Activated CD4-positive, alpha-beta T cell treated with anti-CD3 and anti-CD28 coated beads, Interleukin-2, amount 50 U/mL, for 16 hours (primary cell): ENCODE measurements at places on chromosomes 2 and 18.

- no peak for DNase-seq
These were observed 34.3 kb downstream of the MSH2 start for GRCh38 chr2:47437287-47437686.

DNA sequence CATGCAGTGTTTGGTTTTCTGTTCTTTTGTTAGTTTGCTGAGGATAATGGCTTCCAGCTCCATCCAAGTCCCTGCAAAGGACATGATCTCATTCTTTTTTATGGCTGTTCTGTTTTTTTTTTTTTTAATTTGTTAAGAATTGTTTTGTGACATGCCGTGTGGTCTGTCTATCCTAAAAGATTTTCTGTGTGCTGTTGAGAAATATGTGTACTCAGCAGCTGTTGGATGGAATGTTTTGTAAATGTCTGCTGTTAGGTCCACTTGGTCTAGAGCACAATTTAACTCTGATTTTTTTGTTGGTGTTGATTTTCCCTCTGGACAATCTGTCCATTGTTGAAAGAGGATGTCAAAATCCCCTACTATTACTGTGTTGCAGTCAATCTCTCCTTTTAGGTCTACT lies 80.4 kb upstream of the WDR75 start:
- no peak for DNase-seq

DNA sequence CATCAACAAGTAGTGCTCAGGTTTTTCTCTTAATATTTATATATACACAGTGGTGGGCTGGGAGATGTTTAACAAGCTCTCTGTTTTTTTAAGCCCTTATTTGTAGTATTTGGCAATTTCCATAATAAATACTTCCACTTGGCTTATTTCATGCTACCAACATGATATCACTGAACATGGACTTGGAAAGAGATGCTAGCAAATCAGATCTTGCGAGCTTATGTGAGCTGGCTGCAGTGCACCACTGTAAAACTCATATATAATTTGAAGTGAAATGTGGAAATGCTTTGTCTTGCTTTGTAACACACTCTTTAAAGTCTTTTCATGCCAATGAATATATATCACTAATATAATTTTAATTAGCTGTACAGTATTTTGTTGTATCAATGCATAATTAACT lies 155.7 kb downstream of the ALK start:
- DNase-seq: no peak

DNA sequence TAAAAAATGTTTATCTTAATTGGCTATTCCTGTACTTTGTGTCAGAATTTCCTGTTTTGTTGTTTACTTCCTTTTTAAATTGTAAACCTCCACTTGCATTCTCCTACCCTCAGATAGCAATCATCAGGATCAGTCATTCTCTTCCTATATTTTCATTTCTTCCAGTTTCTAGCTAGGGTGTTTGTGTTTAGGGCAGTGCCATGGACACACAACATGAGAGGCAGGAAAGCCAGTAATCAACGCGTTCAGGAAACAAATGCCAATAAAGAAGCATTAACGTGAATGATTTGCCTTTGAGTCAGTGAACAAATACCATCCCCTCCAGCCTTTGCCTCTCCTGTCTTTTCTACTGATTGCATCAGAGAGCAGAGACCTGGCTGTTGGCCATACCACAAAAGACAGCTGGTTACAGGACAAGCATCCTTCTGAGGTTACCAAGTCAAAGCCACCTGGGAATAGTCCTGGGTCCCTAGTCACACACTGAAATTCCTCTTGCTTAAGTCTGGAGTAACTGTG lies 56.7 kb upstream of the FHL2 start:
- no peak for DNase-seq

GRCh38 chr2:101738649-101739048 lies 41.1 kb downstream of the MAP4K4 start:
- DNase-seq: no peak

- DNase-seq: no peak
These were observed 112.0 kb upstream of the CD226 start for GRCh38 chr18:70059684-70060083.

- no peak for DNase-seq
These were observed at the start of gene GALNT5 for GRCh38 chr2:157257312-157258252. GALNT5 (plus strand) TSS chr2:157257705; CDS start chr2:157258083, 378 bp downstream.

- no peak for DNase-seq
These were observed 232.2 kb downstream of the ZNF804A start for GRCh38 chr2:184830531-184830930.

GRCh38 chr2:120939595-120940318 lies 204.1 kb downstream of the GLI2 start:
- no peak for DNase-seq

DNA sequence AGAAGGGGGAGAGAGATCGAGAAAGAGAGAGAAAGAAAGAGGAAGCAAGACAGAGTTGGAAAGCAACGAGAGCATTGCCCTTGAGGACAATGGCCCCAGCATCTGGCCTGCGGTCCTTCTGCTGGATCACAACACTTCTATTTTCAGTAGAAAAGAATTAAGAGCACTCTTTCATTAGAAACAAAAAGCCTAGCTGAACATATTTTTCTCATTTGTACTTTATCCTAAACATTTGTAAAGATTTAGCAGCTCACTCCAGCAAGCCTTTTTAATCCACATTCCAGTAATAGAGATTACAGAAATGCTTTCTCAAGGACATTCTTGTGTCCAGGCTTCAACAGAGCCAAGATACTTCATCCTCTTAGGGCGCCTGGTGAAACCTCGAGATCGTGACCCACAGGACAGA lies 31.6 kb upstream of the AFF3 start:
- DNase-seq: no peak

- peak; percentile 62 for DNase-seq
These were observed 182.7 kb downstream of the RPIA start for GRCh38 chr2:88874063-88874657.

DNA sequence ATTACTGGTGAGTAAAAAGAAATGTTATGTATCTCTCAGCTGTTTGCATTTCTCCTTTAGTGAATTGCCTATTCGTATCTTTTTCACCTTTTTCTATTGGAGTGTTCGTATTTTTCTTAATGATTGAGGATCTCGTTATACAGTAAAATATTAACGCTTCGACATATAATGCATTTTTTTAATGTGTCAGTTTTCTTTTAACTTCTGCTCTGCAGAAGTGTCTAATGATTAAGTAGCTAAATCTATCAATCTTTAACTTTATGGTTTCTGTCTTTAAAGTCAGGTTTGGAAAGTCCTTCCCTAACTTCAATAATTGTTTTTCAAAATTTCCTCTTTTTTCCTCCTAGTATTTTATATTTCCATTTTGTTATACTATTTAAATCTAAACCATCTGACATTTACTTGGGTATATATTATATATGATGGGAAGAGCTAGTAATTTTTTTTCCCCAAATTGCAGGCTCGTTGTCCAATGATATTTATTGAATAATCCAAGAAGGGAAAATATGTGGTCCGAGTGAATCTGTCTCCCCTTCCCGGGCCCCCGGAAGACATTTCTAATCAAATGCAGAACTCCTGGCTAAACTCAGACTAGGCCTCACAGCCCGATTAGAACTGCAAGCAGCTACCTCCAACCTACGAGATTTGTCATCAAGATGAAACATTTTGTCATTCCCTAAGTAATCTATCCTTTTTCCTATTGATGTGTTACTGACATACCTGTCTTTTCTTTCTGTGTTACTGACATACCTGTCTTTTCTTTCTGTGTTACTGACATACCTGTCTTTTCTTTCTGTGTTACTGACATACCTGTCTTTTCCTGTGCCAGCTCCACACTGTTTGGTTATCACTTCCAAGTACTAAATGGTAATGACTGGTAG lies 17.2 kb downstream of the PCBP1 start:
- DNase-seq: peak; percentile 63

DNA sequence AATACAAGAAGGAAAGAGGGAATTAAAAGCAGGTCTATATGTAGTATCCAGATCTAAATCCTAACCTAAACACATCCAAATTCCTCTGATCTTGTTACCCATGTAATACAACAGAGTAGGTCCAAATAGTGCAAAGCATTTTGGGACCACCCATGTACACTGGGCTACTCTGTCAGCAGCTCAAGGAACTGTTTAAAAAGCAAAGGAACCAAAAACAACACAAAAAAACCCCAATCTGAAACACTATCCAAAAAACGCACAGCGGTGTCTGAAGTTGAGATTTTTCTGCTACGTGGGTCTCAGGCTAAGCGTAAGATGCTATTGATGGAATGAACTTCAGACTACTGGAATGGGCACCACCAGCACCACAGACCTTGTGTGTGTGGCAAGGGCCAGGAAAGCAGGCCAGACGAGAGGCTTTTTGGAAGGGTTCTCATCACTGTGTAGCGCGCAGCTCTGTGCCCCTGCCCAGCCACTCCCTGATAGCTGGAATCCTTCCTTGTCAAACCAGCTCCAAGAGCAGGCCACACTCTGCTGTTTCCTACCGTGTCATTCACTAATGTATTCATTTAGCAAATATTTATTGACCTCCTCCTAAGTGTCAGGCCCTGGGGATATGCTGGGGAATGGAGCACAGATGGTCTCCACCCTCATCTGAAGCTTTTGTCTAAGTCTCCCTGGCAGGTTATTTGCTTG lies 101.4 kb downstream of the COLEC12 start:
- no peak for DNase-seq

DNA sequence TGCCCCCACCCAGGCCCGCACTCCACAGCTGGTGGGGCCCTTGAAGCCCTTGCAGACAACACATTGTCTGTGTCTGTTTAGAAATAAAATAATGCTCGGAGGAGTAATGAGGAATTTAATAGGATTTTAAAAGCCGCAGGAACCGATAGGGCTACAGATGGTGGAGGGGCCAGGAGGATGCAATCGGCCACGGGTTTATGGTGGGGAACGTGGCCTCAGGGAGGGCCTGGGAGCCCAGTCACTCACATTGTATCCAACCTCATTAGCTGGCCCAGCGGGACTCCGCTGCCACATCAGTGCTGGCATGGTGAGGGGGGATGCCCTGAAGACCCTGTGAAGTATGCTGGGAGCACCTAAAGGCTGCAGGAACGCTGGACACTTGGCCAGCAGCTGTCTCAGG lies 252.0 kb downstream of the CELF4 start:
- DNase-seq: no peak

- DNase-seq: no peak
These were observed 1.3 kb downstream of the PTPRM start for GRCh38 chr18:7568426-7568825.

GRCh38 chr2:28163627-28164279 lies 228.9 kb upstream of the FOSL2 start:
- DNase-seq: no peak

GRCh38 chr2:170157025-170157684 lies 20.8 kb upstream of the MYO3B start:
- DNase-seq: no peak

DNA sequence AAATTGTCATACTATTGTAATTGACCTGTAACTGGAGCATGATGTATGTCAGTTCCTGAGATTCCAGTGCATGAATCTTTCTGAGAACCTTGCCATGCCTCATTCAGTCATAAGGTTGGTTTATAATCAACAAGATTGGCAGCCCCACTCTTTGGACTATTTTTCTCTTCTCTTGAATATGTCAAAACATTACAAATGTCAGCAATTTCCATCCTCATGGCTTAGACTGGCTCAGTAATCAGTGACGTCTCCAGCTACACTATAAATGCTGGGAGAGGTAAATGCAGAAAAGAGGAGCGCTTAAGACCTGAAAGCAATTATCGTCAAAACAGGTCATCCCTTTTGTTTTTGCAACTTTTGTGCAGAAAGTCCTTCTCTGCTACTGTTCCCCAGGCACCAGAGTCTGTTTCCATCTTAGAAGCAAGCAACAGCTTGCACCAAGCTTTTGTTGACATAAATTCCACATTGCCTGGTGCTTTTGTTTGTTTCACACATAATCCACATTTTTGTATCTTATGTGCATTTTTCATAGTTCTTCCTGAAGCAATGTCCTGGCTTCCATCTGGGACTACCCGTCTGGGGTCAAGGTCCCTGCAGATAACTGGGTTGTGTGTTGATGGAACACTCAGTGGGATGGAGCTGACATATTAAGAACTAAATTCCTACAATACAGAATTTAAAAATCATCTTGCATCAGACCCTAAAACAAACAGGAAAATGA lies 149.8 kb downstream of the OSR1 start:
- no peak for DNase-seq

DNA sequence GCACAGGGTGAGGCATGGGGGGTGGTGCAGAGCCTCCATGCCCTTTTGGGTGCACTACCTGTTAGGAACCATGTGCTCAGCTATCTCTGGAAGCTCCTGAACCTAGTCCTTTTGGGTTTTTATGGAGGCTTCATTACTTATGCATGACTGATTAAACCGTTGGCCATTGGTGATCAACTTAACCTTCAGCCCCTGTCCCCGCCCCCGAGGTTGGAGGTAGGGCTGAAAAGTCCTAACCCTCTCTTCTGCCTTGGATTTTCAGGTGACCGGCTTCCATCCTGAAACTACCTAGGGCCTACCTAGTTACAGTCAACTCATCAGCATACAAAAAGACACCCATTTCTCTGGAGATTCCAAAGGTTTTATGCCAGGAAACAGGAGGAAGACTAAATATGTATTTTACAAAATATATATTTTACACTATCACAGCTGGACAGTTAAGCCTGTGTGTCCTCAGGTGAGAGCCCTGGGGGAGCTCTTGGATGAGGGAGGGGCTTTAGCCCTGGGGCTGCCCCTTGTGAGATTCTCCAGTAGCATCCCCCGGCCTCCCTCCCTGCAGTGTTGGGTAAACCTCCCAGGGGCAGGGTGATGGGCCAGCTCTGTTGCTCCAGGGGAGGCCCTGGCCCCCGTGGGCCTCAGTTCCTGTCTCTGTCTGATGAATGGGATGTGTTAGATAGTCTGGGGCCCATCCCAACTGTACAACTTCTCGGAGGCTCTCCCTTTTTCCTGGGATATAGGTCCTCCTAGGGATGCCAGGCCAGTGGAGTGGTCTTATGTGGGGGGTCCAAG lies 24.1 kb downstream of the GLI2 start:
- DNase-seq: no peak

- DNase-seq: no peak
These were observed 204.1 kb downstream of the FAM210A start for GRCh38 chr18:13522256-13522655.

DNA sequence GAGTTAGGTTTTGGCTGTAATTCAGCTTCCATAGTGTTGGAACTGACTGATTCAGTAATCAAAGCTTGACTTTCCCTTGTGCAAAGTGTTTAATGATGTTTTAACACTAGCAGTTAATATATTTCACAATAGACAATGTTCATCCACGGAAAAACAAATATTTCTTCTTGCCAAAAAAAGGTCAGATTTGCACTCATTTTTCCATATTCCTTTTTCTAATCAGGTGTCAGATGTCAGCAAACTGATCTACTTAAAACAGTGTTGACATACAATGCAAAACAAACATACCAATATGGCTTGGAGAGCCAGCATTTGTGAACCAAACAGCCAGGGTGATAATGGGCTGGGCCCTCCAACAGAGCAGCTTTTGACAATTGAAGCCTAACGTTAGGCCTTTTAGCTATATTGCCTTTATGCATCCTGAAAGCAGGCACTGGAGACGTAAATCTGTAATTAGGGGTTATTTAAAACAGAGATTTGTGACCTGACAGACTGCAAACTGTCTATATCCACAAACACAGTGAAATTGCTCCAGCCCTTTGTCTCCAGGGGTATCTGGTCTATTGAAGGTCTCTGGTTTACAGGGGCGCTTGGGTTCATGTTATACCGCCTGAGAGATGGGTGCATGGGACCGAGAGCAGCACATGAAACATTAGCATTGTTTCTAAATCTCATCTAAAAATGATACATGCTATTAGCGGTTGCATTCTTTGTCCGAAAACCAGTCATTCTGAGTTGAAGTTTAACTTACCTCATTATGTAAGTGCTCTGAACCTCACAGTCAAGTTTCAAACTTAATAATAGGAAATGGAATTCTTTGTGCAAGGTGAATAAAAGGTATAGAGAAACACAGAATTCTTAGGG lies 7.1 kb upstream of the CDCA7 start:
- no peak for DNase-seq

- no peak for DNase-seq
These were observed 20.4 kb upstream of the ATOH8 start for GRCh38 chr2:85733121-85733960.
